ENCODE measurements at places on chromosomes 1 and 21.

- peak; percentile 2 for DNase-seq
- no peak overlapping the region for H3K4me3 ChIP-seq
- no peak overlapping the region for H3K27ac ChIP-seq
- no peaks in the 10 kb centered on the region for H3K27me3 ChIP-seq
- peaks cover 6% of the 10 kb centered on the region for H3K4me1 ChIP-seq
Observed at GRCh38 chr1:71269818-71270217, 189.0 kb upstream of the ZRANB2 start.

DNA sequence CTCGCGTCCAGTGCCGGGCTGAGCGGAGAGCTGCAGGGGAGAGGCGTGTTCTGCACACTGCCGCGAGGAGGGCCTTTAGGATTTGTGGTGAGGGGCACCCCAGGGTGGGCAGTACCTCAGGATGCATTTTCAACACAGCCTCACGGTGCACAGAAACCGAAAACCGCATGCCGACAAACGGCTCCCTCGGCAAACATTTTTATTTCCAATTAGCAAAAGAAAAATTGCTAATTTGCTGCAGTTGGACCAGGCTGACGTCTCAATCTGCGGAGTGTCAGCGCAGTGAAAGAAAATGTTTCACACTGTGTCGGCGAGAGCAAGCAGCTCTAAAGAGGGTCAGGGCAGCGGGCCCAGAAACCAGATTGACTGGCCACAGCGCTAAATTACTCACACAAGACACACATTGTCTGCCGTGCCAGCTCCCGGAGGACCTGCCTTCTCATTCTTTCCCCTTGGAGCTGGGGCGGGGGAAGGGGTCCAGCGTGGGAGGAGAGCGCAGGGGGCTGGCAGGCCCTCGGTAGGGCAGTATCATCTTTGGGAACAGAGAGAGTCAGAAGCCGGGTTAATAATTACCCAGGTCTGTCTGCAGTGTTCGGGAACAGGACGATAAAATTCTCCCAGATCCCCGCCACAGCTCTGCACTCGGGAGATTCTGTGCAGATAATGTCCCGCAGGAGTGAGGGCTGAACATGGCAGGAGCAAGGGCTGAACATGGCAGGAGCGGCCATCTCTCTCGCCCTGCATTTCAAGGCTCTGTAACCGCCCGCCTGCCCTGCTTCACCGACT lies 150.2 kb downstream of the PRDM16 start:
- H3K4me1 ChIP-seq, result no peaks in the 10 kb centered on the region
- DNase-seq, result no peak
- H3K27ac ChIP-seq, result no peak overlapping the region

GRCh38 chr1:110150330-110151174 lies at the start of gene SLC6A17:
Gene SLC6A17 (plus strand): TSS chr1:110150494. CDS start chr1:110166930, 16,436 bp downstream.
- DNase-seq, result peak; percentile 26
- no peak within 1 kb of the TSS for H3K27ac ChIP-seq
- no peaks in the 10 kb centered on the region for H3K36me3 ChIP-seq

DNA sequence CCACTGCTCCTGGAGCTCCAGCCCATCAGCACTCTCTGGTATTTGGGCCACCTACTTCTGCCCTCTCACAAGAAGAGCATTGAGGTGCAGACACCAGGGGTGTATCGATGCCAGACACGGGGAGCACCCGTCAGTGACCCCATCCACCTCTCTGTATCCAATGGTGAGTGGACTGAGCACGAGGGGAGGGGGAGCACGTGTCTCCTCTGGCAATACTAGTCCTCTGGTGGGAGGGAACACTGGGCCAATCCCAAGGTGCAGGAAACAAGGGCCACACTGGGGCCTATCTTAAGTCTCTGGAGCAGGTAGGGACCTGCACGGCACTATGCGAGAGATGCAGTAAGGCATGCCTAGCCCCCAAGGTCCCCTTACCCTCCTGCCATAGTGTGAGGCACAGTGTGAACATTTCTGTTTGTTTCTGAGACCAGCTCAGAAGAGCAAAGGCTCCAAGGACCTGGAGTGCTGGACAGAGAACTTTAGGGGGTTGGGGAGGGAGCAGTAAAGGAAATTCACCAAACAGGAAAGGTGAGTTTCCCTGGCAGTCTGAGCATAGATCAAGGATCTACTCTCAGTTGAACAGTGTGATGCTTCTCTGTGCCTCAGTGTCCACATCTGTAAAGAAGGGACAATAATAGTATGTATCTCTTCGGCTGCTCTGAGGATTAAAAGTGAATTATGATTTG lies 2.3 kb downstream of the FCRLB start:
- no peak overlapping the region for H3K27ac ChIP-seq
- H3K27me3 ChIP-seq, result no peaks in the 10 kb centered on the region
- DNase-seq, result no peak
- no peak overlapping the region for H3K4me3 ChIP-seq
- no peaks in the 10 kb centered on the region for H3K36me3 ChIP-seq
